COLO829 (cell line): ENCODE measurements at places on chromosomes 7 and 10.

GRCh38 chr10:124994573-124995473 lies 52.9 kb downstream of the ZRANB1 start:
- no peak for DNase-seq

GRCh38 chr10:104582602-104582951 lies 58.5 kb upstream of the SORCS3 start:
- DNase-seq: no peak

DNA sequence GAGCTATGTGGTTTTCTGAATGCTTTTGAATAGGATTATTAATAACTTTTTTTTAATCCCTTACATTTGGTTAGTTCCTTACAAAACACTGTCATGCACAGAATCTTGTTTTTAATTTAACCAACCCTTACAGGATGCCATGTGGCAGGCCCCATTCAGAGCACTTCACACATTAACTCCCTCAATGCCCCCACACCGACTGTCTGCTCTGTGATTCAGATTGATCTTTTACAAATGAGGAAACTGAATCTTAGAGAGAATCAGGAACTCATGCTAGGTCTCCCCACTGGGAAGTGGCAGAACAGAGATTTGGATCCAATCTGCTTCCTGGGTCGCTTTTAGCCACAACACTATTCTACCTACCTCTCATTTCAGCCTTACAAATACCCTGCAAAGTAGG lies 195.8 kb upstream of the NPVF start:
- no peak for DNase-seq

DNA sequence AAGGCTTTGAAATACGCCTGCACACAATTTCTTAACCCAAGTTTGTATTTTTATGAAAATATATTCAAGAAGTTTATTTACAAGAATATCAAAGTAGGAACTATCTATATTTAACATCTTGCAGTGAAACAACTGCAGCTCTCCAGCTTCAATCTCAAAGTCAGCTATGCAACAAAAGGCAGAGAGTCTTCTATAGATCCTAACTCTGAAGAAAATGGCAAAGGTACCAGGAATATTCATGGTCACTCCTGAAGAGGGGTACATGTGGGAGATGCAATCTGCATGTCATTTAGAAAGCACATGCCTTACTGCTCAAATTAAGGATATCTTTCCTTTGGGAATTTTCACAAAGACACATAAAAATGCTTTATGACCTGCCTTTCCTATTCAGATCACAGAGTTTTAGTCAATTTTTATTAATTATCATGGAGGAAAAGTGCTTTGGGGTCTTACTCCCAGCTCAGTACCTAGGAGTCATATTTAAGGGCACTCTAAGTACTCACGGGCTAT lies 1.5 kb downstream of the ANK3 start:
- DNase-seq: no peak

DNA sequence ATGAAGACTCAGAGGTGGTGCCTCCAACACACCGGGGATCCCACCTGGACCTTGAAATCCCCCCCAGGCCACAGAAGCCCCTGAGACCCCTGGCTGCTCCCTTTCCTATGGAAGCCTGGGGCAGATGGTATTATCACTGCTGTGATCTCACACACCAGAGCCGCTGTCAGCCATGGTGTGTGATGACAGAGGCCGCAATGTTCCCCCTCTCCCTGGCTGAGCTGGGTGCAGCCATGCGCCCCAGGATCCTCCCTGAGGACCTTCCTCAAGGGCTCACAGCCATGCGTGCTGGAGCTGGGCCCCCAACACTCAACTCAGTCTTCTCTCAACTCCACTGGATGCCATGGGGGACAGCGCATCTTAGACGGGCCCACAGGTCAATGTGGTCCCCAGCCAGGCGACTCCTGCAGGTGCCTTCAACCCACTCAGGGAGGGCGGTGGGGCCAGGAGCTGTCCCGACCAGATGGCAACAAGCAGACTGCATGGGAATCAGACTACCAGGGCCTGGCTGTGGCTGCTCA lies 44.9 kb downstream of the VIPR2 start:
- DNase-seq: no peak

DNA sequence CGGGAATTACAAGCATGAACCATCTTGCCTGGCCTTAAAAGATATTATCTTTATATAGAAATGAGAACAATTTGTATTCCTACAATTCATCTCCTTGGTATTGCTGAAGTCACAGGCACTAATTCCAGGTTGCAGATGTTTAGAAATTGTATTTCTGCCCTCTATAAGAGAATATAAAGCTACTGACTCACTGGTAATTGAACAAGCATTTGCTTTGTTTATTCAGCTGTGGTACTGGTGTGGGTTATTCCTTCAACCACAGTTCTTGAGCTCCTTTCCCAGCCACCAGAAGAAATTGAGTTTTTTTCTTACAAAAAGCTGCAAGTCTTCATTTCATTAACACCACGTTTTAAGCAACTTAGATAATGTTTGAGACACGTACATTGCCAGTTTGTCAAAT lies 29.0 kb upstream of the MPP7 start:
- peak; percentile 6 for DNase-seq

DNA sequence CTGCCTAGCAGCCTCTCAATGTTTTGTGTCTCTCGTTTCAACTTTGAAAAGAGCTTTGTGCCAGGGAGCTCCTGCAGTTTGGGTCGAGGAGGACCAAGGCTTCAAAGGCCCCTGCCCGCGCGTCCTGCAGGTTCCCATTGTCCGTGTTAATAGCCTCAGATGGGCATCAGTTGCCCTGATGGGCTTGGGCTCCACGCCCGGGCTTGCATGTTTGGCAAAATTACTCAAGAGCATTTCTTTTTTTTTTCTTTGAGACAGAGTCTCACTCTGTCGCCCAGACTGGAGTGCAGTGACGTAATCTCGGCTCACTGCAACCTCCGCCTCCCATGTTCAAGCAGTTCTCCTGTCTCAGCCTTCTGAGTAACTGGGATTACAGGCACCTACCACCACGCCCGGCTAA lies 636.6 kb downstream of the SDK1 start:
- DNase-seq: no peak

GRCh38 chr7:126659124-126659523 lies 593.6 kb downstream of the GRM8 start:
- DNase-seq: no peak

- no peak for DNase-seq
Measured at GRCh38 chr10:78476156-78476555, 442.5 kb downstream of the RPS24 start.

- no peak for DNase-seq
Measured at GRCh38 chr10:131323025-131323424, 11.5 kb upstream of the TCERG1L start.
